A549 (cell line): ENCODE measurements at places on chromosomes 11 and 22.

DNA sequence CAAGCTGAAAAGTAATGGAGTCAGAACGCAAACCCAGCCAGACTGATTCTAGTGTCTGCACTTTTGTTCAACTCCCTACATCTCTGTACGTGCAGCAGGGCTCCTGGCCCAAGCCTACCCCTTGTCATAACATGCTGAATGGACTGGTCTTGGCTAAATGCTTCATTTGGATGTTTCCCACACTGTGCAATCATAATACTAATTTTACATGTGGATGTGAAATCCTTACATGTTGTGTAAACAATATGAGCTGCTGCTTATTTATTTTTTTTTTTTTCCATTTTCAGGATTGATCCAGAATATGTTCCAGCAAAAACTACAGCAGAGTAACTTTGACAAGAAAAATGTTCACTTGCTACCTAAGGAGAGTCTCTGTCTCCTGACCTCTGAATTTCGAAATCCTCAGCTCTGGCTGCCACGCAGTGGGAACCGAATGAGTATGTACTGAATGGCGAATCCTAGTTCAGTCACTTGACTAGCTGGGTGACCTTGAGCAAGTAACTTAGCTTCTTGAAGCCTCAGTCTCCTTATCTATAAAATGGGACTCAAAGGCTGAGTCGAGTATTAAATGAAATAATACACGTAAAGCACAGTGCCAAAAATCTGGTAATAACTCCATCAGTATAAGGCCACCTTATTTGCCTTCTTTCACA is 133.4 kb downstream of the EHF start:
- DNase-seq, result no peak

GRCh38 chr11:90639461-90639993 is 416.7 kb upstream of the CHORDC1 start:
- DNase-seq, result no peak

- DNase-seq, result no peak
Measured at GRCh38 chr11:104549019-104549418, 349.2 kb downstream of the CASP12 start.

DNA sequence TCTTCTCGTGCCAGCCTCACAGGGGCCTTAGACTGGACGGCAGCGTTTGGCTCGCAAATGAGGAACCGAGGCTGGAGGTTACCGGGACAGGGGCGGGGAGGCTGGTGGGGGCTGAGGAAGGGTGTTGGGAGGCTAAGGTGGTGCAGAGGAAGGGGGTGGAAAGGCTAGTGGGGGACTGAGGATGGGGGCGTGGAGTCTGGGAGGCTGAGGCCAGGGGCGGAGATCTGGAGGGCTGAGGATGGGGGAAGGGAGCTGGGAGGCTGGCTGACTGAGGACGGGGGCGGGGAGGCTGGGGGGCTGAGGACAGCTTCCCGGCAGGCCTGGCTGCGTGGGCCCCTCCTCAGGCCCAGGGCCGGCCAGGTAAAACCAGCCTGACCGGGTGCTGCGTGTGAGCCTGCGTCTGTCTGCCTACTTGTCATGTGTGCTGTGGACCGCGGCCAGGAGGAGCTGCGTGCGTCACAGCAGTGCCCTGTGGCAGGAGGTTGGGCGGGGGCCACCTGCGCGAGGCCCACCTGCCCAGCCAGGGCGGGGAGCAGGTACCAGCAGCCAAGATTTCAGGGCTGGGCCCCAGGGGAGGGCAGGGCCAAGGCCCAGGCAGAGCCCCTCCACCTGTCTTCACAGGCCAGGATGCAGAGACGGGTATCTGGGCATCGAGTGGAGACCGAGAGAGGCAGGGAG is 9.4 kb upstream of the PIM3 start:
- DNase-seq, result no peak

DNA sequence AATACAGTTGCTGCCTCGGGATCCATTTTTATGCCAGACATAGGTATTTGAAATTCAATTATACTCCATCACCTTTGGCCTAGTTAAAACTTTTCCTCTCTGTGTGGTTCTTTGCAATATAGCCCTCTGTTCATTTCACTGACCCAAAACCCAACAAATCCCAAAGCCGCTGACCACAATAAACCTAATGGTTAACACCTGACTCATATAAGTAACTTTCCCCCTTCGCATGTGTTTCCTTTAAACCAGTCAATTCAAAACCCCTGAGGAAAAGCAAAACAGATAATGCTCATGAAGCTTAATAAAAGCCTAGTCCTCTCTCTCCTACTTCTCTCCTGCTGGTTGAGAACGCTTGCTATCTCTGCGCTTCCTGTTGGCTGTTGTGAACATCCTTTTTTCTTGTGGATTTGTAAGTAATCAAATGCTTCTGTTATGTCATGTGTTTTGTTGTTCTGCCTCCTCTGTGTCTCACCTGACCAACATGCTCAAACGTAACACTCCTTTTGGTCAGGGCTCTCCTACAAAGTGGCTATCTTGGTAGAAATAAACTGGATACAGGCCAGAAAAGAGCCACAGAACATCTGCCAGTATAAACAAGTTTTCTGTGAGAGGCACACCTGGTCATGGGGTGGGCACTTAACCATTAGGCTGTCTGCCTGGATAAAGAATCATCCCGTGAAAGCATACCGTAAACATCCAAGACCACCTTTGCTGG is 652.6 kb downstream of the METTL15 start:
- DNase-seq, result no peak

DNA sequence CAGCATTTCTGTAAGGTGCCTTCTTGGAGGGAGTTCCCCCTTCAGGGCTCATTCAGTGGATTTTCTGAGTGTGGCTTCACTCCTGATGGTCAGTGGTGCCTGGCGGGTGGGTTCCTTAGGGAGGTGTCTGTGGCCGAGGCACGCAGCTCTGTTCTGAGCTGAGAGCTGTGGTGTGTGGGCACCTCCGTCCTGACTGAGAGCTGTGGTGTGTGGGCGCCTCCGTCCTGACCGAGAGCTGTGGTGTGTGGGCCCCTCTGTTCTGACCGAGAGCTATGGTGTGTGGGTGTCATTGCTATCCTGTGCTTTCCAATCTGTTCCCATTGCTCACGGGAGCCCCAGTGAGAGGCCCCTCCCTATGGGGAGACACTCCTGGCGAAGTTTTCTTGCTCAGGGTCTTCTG is 39.8 kb downstream of the MUC6 start:
- DNase-seq, result no peak
